Mesothelial cell of epicardium (in vitro differentiated cells): ENCODE measurements at places on chromosomes 3 and 15.
A peak's percentile ranks its signal among the peaks of the same experiment; 100 is the strongest.

DNA sequence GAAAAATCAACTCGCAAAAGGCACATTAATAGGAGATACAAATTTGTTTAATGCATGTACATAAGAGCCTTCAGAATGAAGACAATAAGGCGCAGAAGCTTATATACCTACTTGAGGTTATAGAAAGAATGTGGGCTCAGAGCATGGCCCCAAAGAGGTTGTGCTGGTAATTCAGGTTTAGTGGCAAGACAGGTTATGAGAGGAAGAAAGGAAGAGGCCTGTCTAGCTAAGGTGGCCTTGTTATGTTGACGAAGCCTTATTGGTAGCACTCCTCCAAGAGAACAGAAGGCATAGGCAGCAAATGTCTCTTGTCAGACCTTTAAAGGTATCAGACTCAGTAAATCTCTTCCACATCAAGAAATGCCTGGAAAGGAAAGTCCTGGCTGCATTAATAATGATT is 290.8 kb downstream of the MCTP2 start:
- DNase-seq, result no peak
- no peaks in the 10 kb centered on the region for H3K27me3 ChIP-seq
- no peak overlapping the region for H3K27ac ChIP-seq
- H3K4me3 ChIP-seq, result no peak overlapping the region
- no peaks in the 10 kb centered on the region for H3K36me3 ChIP-seq

GRCh38 chr15:99169769-99170311 is 65.0 kb downstream of the SYNM start:
- H3K4me1 ChIP-seq, result peaks cover 13% of the 10 kb centered on the region
- no peak for DNase-seq
- no peak overlapping the region for H3K4me3 ChIP-seq
- H3K27me3 ChIP-seq, result no peaks in the 10 kb centered on the region
- peak overlapping the region; percentile 69 for H3K27ac ChIP-seq
- peaks cover 32% of the 10 kb centered on the region for H3K36me3 ChIP-seq

GRCh38 chr3:185693985-185694653 is 108.0 kb downstream of the SENP2 start:
- H3K4me3 ChIP-seq, result no peak overlapping the region
- peak overlapping the region; percentile 12 for H3K27ac ChIP-seq
- no peaks in the 10 kb centered on the region for H3K27me3 ChIP-seq
- H3K4me1 ChIP-seq, result no peaks in the 10 kb centered on the region
- peaks cover 12% of the 10 kb centered on the region for H3K36me3 ChIP-seq
- no peak for DNase-seq

DNA sequence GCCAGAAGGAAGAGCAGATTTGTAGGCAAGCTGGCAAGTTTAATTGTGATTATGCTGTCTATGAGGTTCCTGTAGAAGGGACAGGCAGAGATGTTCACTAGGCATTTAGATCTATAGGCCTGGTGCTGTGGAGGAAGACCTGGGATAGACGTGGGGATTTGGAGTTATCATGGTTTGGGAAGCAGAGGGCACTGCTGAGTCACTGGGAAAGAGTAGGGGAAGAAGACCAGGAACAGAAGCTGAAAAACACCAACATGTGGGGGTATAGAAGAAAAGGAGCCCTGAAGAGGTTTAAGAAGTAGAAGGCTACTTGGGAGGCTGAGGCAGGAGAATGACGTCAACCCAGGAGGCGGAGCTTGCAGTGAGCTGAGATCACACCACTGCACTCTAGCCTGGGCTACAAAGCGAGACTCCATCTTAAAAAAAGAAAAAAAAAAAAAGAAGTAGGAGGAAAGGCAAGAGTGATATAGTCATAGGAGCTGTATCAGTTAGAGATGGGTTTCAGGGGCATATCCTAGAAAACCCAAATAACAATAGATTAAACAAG is 19.3 kb downstream of the GRK7 start:
- DNase-seq, result no peak
- H3K4me1 ChIP-seq, result no peaks in the 10 kb centered on the region
- H3K4me3 ChIP-seq, result no peak overlapping the region
- no peaks in the 10 kb centered on the region for H3K36me3 ChIP-seq

DNA sequence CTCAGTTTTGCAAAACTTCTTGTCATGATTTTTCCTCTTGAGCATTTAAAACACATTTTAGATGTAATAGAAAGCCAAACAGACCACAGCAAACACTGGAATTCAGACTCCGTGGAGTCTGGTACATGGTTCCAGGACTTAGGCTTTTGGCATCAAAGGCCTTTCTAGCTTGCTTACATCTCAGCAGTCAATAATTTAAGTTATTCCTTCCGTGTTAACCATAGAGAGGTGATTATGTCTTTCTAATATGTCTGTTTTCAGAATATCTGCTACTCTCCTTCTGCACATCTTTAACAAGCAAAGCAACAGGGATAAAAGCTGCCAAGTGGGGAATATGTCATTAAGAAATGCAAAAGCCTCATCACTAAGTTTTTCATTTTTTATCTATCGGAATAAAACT is 171.7 kb upstream of the CRBN start:
- H3K27ac ChIP-seq, result no peak overlapping the region
- no peaks in the 10 kb centered on the region for H3K27me3 ChIP-seq
- DNase-seq, result no peak
- H3K4me3 ChIP-seq, result no peak overlapping the region
